ENCODE measurements at places on chromosomes 16 and 17.

DNA sequence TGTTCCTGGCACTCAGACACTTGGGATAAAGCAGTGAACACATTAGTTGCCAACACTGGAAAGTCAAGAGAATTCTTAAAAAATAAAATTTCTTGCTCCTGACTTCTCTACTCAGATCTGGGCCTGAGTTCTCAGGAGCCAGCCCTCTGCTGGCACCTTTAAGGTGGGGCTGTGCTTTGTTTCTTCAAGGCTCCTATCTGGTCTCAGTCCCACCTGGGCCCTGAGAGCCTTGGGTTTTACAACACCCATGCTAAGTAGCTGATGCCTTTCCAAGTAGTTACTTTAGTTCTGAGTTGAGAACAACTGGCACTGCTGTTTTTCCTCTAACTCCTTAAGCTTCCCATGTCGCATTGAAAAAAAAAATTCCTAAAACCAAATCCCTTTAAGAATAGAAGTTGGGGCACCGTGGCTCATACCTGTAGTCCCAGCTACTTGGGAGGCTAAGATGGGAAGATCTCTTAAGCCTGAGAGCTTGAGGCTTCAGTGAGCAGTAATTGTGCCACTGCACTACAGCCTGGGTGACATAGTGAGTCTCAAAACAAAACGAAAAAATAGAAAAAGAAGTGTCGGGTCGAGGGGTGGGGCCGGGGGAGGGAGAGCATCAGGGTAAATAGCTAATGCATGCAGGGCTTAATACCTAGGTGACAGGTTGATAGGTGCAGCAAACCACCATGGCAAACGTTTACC, 16.6 kb downstream of the CHAD start:
- no peaks in the 10 kb centered on the region for H3K27me3 ChIP-seq
- peaks cover 16% of the 10 kb centered on the region for H3K4me1 ChIP-seq
- DNase-seq = no peak
- no peak overlapping the region for H3K27ac ChIP-seq
- no peak overlapping the region for H3K4me3 ChIP-seq

- no peak for DNase-seq
- H3K36me3 ChIP-seq = no peaks in the 10 kb centered on the region
- peak overlapping the region; percentile 67 for H3K27ac ChIP-seq
- H3K4me1 ChIP-seq = peaks cover 77% of the 10 kb centered on the region
- H3K27me3 ChIP-seq = no peaks in the 10 kb centered on the region
These were observed 184.9 kb downstream of the MSI2 start for GRCh38 chr17:57441270-57441600.

DNA sequence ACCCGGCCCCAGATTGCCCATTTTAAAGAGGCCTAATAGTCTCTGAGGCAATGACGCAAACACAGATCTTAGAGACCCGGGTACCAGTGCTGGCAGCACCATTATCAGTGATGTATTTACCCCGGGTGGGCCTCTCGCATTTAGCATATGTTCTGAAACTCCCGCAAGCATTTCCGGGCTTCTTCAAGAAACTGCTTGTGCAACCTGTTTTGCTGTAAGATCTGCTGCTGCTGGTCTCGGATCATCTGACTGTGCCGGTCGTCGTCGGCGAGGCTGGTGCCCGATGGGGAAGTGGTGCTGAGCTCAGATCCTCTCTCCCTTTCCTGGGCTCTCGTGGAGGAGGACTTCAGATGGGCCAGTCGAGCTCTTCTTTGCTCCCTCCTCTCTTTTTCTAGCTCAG, 12.5 kb downstream of the CEP295NL start:
- H3K4me3 ChIP-seq = no peak overlapping the region
- H3K27ac ChIP-seq = peak overlapping the region; percentile 38
- no peaks in the 10 kb centered on the region for H3K27me3 ChIP-seq
- peaks cover 49% of the 10 kb centered on the region for H3K4me1 ChIP-seq
- no peaks in the 10 kb centered on the region for H3K36me3 ChIP-seq

- no peaks in the 10 kb centered on the region for H3K4me1 ChIP-seq
- H3K27ac ChIP-seq = no peak overlapping the region
- DNase-seq = no peak
- H3K36me3 ChIP-seq = no peaks in the 10 kb centered on the region
- peaks cover 16% of the 10 kb centered on the region for H3K27me3 ChIP-seq
These were observed 4.8 kb downstream of the CA5A start for GRCh38 chr16:87931504-87931903.

DNA sequence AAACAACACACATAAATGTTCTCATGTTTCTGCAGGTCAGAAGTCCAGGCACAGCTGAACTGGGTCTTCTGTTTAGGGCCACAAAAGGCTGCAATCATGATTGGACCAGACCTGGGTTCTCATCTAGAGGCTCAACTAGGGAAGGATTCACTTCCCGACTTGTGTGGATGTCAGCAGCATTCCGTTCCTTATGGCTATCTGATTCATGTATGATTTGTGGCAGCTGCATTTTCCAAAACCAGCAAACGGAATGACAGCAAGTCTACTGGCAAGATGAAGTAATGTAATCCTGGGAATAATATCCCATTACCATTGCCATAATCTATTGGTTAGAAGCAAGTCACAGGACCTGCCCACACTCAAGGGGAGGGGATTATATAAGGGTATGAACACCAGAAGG, 22.1 kb downstream of the CEP112 start:
- peaks cover 13% of the 10 kb centered on the region for H3K4me1 ChIP-seq
- H3K27ac ChIP-seq = no peak overlapping the region
- H3K27me3 ChIP-seq = no peaks in the 10 kb centered on the region
- DNase-seq = no peak
- no peak overlapping the region for H3K4me3 ChIP-seq

- H3K36me3 ChIP-seq = no peaks in the 10 kb centered on the region
- H3K27ac ChIP-seq = no peak overlapping the region
- H3K4me1 ChIP-seq = peaks cover 5% of the 10 kb centered on the region
These were observed 32.2 kb upstream of the HAS3 start for GRCh38 chr16:69073181-69073702.
